ENCODE measurements at places on chromosomes 1 and 21.

- no peak for DNase-seq
Measured at GRCh38 chr21:42238185-42238934, 19.4 kb downstream of the ABCG1 start.

DNA sequence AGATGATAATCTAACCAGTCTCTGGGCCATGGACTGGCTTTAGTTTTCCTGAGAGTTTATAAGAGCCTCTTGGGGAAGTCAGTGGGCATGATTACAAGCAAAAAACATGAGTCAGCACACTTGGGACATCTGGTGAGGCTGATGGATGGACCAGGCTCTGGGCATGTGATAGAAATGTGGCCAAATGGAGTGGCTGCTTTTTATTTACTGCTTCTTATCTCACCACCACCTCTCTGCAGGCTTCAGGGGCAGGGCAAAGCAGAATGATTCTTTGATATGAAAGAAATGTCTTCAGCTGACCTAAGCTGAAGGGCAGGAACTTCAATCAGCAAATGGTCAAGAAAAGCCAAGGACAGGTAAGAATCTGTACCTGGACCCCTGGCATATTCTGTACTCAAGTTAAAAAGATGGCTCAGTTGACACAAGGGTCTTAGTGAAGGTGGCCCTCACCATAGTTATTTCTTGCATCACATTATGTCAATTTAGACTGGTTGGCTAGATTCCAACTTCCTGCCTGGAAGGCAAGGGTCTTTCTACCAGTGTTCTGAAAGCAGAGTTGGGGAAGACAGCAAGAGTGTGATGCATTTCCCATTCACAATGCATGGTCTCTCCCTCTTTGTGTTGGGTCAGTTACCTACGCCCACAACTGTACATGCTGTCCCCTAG, 162.8 kb downstream of the FASLG start:
- no peak for DNase-seq

DNA sequence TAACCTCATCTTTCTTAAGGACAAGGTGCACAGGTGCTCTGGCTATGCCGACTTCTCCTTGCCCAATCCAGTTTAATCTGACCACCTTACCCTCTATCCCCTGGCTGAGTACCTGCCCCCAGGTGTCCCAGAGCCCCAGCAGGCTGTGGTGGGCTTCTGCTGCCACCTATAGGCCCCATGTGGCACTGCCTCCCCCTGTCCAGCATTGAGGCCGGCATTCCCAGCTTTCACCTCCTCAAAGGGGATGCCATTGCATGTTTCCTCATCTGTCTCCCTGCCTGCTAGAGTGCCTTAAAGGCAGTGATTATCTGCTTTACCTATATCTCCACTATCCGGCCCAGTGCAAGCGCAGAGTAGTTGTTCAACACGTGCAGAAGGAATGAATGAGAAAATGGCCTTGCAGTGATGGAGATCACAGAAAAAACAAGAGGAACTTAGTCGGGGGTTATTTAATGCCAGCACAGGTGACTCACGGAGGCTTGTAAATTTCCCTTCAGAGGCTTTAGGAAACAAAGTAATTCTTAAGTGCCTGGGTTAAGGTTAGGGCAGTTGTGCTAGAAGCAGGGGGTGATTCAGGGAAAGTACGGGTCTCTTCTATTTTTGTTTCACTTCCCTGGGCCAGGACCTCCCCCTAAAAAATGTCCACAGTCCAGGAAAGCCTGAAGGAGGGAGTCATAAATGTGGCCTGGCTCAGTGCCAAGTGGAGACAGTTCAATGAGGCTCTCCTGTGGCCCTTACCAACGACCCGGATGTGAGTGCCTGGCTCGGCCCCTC, 131.8 kb upstream of the NGF start:
- DNase-seq: peak; percentile 8

- DNase-seq: no peak
Measured at GRCh38 chr1:58251430-58252073, 295.0 kb downstream of the OMA1 start.

DNA sequence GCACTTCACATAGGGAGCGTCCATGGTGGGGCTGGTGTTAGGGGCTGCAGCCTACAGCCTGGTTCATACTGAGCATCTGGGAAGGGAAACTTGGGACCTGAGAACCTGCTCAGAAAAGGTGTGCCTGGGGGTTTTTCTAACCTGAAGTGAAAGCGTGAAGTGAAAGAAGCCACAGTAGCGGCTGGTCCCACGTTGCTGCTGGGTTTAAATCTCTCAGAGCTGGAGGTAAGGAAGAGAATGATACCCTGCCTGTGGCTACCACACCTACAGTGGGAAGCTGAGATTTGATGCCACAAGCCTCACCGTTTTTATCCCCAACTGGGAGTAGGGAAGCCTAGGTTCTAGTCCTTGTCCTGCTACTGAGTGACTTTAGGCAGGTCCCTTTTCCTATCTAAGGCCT, 21.0 kb upstream of the FUCA1 start:
- no peak for DNase-seq

DNA sequence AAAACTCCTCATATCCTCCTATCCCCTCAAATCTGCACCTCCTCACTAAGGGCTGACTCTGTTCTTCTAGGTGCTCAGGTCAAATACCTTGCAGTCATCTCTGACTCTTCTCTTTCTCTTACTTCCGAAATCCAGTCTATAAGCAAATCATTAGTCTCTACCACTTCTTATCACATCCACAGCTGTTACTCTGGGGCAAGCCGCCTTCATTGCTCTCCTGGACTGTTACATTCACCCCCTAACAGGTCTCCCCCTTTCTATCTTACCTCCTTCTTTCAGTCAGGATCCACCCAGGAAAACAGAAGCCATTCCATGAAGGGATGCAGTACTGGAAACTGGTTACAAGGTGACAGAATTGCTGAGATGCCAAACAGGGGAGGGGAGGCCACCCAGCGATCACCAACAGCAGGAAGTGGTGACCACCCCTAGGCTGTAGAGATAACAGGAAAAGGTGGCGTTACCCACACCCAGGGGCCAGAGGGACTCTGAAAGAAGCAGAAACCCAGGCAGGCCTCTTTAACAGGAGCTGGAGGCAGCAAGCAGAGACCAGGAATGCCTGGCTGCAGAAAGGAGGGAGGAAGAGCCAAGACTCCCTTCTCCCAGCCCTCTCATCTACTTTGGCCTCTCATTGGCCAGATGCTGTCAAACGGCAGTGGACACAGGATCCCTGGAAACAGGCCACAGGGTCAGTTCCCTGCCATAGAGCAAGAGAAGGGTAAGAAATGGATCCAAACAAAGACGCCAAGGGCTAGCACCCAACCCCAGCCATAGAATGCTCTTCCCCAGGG, 55.5 kb upstream of the FOXO6 start:
- no peak for DNase-seq

DNA sequence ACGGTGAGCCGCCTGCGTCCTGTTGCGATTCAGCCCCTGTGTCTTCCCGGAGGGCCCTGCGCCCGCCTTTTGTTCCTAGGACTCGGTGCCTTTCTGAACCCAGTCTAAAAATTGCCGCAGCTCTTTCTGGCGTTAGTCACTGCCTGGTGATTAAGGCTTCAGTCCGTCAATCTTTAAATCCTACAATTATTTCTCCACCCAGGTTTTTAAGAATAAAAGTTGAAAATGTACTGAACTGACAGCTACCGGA, 16.2 kb upstream of the PDXK start:
- no peak for DNase-seq

DNA sequence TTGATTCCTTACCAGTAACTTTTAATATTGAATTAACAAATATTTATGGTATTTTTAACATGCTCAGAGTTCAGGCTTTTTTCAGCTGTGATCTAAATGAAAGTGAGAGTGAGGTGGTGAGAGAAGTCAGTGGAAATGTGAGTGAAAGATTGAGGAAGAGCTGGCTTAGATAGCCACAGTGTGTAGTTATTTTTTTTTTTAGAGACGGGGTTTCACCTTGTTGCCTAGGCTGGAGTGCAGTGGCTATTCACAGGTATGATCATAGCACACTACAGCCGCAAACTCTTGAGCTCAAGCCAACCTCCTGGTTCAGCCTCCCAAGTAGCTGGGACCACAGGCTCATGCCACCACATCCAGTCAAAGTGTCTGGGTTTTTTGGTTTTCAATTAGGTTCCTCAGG, 10.9 kb downstream of the RNF11 start:
- DNase-seq: no peak

DNA sequence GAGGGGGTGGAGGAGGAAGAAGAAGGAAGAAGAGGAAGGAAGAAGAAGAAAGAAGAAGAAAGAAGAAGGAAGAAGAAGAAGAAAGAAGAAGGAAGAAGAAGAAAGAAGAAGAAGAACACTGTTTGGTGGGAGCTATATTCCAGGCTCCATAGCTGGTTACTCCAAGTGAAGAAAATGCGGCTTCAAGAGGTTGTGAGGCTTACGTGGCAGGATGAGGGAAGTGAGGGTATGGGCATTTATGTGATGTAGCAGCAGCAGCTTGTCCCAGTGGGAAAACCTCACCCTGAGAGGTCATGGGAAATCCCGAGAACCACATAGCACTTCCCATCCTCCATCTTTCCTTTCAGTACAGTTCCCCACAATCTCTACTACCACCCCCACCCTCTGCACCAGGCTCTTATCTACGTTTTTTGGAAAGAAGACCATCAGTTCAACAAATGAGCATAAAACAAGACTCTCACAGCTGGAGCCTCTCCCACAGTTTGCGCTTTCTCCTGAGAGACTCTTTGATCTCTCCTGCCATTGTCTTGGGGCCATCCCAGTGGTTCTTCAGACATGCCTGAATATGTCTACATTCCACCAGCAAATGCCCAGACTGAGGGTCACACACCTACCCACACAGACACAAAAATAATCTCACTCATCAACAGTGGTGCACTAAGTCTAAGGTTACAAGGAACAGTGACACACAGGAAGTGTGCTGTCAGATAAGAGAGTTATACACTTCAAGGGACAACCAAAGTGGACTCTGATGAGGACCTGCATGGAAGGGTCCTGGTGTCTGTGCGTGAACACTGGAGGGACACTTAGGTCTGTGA, 77.9 kb upstream of the KCNJ15 start:
- no peak for DNase-seq

DNA sequence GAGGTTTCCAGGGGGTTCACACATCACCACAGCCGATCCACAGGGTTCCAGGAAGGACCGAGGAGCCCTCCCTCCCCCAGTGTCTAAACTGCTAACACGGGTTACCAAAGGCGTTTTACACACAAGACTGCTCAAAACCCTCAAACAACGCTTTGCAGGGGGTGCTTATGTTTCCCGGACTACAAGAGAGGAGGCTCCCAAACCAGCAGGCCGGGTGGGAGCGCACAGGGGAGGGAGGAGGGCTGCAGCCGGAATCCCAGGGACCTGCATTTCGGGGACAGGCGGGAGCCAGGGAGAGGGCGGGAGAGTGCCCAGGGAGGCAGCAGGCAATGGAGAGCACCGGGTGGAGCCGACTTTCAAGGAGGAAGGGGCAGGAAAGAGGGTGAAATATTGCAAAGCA, 50.8 kb downstream of the ACBD3 start:
- DNase-seq: no peak

DNA sequence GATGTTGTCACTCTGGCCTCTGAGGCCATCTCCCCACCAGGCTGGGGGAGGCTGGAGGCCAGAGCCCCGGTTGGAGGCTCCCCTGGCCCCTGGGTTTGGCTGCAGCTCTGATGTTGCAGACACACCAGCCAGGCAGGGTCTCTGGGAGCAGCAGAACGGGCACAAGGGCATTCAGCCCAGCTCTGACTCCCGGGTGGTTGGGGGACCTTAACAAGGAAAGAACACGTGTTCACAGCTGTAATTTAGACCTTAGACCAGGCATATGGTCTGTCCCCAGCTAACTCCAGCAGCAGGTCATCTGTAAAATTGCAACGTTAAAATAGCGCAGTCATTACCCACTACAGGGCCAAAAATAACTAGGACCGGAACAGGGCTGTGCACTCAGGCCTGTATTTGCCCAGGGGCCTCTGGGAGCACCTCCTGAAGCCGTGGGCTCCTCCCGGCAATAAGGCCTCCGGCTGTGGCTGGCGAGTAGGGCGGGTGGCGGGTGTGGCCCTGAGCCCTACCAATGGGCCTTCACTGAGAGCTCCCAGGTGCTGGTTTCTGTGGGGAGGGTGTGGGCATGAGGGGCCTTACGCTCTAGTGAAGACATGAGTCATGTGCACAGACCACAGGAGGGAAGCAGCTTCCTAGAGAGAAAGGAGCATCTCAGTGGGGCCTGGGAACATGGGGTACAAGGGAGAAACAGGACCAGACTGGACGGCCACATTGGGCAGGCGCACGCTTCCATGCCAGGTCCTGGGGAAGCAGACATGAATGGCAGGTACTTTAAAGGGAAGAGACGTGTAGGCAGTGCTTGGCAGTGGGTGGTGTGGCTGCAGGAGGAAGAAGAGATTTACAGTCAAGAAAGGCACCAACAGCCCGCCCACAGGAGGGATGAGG, 6.1 kb downstream of the LDLRAP1 start:
- peak; percentile 65 for DNase-seq

DNA sequence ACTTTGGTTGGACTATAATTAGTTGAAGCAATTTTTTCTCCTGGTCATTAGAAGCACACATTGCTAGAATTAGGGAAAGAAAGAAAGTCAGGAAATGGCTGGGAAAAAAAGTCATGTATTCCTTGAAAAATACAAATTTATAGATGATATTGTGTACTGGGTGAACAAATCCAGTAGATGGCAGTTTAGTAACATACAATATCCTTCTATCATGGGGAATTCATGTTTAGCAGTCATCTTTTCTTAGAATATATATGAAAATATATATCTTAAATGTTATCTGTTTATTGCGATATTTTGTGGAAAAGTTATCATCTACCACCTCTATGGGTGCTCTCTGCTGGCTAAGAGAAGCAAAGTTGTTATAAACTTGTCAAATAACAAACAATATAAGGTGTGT, 13.1 kb upstream of the ZRANB2 start:
- DNase-seq: no peak

DNA sequence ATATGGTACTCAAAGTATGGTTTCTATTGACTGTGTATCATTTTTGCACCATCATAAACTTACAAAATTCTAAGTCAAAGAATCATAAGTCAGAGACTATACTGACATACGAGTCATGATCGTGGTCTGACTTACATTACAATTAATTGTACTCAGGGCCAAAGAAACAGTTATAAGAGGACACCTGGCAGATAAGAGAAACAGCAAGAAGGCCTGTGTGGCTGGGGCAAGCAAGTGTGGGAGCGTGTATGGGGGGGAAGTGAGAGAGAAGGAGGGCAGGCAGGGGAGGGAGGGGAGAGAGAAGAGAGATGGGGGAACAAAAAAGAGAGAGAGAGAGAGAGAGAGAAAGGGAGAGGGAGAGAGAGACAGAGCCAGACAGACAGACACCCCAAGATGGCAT, 70.9 kb downstream of the RERE start:
- DNase-seq: no peak

GRCh38 chr21:43921571-43921978, 56.6 kb downstream of the AGPAT3 start:
- no peak for DNase-seq

- DNase-seq: no peak
Measured at GRCh38 chr21:44666401-44667320, at the start of gene KRTAP12-2. Gene KRTAP12-2, minus strand, starts transcription at chr21:44666927. Its CDS starts 41 bp downstream, at chr21:44666886.
